ENCODE measurements at places on chromosomes 11 and 22.

DNA sequence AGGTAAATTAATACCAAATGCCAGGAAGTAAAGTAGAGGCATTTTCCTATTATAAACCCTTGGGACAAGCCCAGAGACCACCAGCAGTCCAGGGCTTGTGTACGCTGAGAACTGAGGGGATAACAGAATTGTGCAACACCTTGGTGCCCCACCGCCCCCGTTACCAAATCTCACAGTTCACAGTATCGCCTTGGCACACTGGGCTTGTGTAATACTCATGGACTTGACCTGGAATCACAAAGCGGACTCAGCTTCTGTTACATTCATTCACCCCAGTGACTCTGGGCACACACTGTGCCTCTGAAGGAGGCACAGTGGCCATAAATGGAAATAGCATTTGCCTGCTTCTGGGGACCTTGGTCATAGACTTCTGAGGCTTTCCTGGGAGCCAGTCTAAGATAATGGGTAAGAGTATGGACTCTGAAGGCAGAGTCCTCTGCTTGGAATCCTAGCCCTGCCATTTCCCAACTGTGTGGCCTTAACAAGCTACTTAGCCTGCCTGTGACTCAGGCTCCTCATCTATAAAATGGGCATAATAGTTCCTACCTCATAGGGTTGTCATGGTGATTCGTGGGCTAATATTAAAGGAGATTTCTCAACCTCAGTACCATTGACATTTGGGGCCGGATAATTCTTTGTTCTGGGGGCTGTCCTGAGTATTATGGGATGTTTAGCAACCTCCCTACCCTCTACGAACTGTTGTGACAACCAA, 53.7 kb downstream of the TIMP3 start:
- no peak for DNase-seq

DNA sequence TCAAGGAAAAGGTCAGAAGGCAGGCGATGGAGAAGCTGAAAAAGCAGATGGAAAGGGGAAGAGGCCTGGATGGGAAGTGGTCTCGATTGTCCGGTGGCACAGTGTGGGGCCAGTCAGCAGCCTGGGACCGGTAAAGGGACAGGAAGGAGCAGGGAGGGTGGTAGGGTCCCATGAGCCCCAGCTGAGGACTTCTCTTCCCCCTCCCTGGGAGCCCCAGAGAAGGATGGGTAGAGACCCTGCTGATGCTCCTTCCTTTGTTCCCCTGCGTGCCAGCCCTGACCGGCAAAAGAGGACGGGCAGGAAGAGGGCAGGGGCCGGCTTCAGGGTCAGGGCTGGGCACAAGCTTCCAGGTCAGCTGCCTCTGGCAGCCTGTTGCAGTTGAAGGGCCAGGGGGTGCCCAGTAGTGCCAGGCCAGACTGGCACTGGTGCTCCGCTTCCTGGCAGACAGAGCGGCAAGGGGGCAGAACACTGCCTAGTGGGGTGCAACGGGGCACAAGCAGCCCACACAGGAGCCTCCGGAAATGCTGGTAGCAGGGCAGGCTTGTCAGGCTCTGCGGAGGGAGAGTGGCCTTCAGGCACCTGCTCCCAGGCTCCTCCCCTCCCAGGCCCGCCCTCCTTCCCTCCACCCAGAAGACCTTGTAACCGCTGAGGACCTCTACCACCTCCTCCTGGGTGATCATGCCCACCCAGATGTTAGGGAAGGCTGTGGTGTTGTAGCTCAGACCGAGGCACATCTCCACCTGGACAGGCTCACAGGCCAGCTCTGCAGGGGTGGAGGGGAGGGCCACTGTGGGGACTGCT, 739 bp upstream of the C1QTNF5 start:
- no peak for DNase-seq

- DNase-seq: no peak
These were observed 31.9 kb upstream of the FAM181B start for GRCh38 chr11:82765466-82766034.

DNA sequence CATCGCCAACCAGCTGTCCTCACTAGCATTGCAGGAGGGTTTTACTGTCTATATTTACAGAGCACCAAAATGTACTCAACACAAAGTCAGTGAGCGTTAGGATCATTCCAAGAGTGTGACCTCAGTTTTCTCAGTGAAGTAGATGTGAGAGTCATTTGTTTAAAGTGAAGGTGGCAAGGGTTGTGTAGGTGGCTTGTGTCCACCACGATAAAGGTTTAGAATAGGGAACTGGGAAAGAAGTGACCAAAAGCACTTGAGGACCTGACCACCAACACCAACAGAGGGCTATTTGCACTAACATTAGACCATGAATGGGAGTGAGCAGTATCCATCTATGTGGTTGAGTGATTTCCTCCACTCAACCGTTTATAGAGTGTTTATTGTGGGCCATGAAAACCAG, 152.5 kb upstream of the POU2AF2 start:
- DNase-seq: no peak

GRCh38 chr11:126284829-126285228, 1.9 kb downstream of the TIRAP start:
- no peak for DNase-seq
